ENCODE measurements at places on chromosomes 6 and 20.

- DNase-seq: no peak
Measured at GRCh38 chr20:64129146-64129782, 21.9 kb upstream of the NPBWR2 start.

- no peak for DNase-seq
Measured at GRCh38 chr6:148543540-148543939, 200.9 kb downstream of the SASH1 start.

GRCh38 chr6:24768361-24768760, 6.4 kb upstream of the GMNN start:
- DNase-seq: peak; percentile 66

DNA sequence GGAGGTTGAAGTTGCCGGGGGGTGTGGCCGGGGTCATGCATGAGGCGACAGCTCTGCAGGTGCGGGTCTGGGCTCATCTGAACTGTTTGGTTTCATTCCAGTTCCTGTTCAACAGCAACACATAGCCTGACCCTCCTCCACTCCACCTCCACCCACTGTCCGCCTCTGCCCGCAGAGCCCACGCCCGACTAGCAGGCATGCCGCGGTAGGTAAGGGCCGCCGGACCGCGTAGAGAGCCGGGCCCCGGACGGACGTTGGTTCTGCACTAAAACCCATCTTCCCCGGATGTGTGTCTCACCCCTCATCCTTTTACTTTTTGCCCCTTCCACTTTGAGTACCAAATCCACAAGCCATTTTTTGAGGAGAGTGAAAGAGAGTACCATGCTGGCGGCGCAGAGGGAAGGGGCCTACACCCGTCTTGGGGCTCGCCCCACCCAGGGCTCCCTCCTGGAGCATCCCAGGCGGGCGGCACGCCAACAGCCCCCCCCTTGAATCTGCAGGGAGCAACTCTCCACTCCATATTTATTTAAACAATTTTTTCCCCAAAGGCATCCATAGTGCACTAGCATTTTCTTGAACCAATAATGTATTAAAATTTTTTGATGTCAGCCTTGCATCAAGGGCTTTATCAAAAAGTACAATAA, 72.5 kb downstream of the PTPN1 start:
- no peak for DNase-seq

GRCh38 chr6:89508755-89509563, 76.0 kb downstream of the ANKRD6 start:
- no peak for DNase-seq

- no peak for DNase-seq
Measured at GRCh38 chr20:31602779-31603441, 2.2 kb upstream of the ID1 start.

DNA sequence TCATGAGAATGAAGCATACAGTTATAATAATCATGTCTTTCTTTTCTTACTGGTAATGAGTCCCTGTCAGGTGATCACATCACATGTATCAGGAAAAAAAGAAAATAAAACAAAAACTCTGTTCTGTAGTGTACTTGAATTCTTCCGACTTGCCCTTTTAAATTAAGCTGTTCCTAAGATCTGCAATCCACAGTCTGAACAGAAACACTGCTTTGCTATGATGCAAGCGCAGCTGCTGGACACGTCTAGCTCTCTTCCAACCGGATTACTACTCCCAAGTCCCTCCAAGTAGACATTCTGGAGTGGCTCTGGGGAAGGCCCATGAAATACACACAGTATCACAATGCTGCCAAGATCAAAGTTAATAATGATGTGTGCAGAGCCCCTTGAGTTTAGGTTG, 83.7 kb downstream of the FYN start:
- no peak for DNase-seq

DNA sequence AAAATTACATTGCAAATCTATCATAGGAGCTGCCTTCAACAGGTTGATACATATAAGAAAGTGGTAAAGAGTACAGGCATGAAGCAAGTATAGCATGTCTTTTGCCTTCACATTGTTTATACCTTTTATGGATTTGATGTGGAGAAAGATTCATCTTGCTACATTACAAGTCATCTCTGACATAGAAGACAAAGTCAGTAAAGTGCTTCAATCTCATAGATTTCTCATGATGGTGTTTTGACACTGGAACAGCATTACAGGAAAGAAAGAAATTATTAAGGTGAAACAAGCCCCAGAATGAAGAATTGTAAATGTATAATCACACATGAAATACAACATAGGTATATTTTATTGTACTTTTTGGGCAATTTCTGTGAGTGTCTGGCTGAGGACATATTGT, 580.7 kb upstream of the MMS22L start:
- DNase-seq: no peak

- DNase-seq: peak; percentile 81
Measured at GRCh38 chr6:160088069-160088783, 33.4 kb upstream of the SLC22A1 start.
